ENCODE measurements at places on chromosomes 11 and 22. TPM values are rescaled to one million over a fixed set of nuclear protein-coding genes. Genes with fewer than 3 reads are reported as not detected.

The TNNT3 gene
- total RNA-seq, result not detected

The GLYATL1B gene
- total RNA-seq, result not detected

The OR10D3 gene
- not detected for total RNA-seq

The CARNS1 gene
- total RNA-seq, result 0.15 TPM

The RIMBP3C gene
- 0.15 TPM for total RNA-seq

The RASGRP2 gene
- total RNA-seq, result 0.50 TPM

The TMPRSS4 gene
- total RNA-seq, result not detected

The CACNA1I gene
- total RNA-seq, result under 0.01 TPM

The OR52E8 gene
- total RNA-seq, result not detected

The SMARCB1 gene
- 36.7 TPM for total RNA-seq

The GGTLC3 gene
- total RNA-seq, result not detected

The CBL gene
- total RNA-seq, result 11.5 TPM

The CD3D gene
- total RNA-seq, result not detected

The SSTR3 gene
- total RNA-seq, result not detected

The KRTAP5-7 gene
- total RNA-seq, result 0.17 TPM

The C11orf86 gene
- total RNA-seq, result not detected

The CD3E gene
- not detected for total RNA-seq

The CD248 gene
- 341 TPM for total RNA-seq

The P2RX6 gene
- 3.6 TPM for total RNA-seq

The ANGPTL5 gene
- total RNA-seq, result 1.3 TPM

The GVQW3 gene
- total RNA-seq, result 1.8 TPM

The TMEM134 gene
- 25.5 TPM for total RNA-seq

The USH1C gene
- not detected for total RNA-seq

The RTN4R gene
- total RNA-seq, result 0.15 TPM

The MOV10L1 gene
- 1.0 TPM for total RNA-seq

The SLN gene
- not detected for total RNA-seq

The C22orf31 gene
- total RNA-seq, result 0.15 TPM

The TRIM49 gene
- not detected for total RNA-seq

The MPEG1 gene
- total RNA-seq, result not detected

The OTOG gene
- not detected for total RNA-seq

The RIMBP3B gene
- not detected for total RNA-seq

The MEI1 gene
- 0.73 TPM for total RNA-seq

The EFCAB6 gene
- total RNA-seq, result 4.2 TPM

The SLC6A5 gene
- under 0.01 TPM for total RNA-seq

The MTMR3 gene
- 38.7 TPM for total RNA-seq

The NAALADL1 gene
- 38.2 TPM for total RNA-seq

The PRR33 gene
- total RNA-seq, result not detected

The RBMXL2 gene
- total RNA-seq, result not detected

The SIAE gene
- 30.8 TPM for total RNA-seq

The CFAP300 gene
- 4.3 TPM for total RNA-seq

The UCP3 gene
- 0.33 TPM for total RNA-seq

The FDXACB1 gene
- total RNA-seq, result 4.1 TPM

The SCGB2A2 gene
- not detected for total RNA-seq

The CCT8L2 gene
- total RNA-seq, result not detected

All from smooth muscle cell of trachea (primary cell).